ENCODE measurements at places on chromosomes 16 and 17. TPM values are rescaled to one million over a fixed set of nuclear protein-coding genes. Genes with fewer than 3 reads are reported as not detected.

The SLC16A6 gene
- 8.1 TPM for total RNA-seq

The TMEM220 gene
- total RNA-seq: not detected

GRCh38 chr16:63921737-63922295 lies 1200.0 kb downstream of the CDH11 start:
- no peak for DNase-seq

DNA sequence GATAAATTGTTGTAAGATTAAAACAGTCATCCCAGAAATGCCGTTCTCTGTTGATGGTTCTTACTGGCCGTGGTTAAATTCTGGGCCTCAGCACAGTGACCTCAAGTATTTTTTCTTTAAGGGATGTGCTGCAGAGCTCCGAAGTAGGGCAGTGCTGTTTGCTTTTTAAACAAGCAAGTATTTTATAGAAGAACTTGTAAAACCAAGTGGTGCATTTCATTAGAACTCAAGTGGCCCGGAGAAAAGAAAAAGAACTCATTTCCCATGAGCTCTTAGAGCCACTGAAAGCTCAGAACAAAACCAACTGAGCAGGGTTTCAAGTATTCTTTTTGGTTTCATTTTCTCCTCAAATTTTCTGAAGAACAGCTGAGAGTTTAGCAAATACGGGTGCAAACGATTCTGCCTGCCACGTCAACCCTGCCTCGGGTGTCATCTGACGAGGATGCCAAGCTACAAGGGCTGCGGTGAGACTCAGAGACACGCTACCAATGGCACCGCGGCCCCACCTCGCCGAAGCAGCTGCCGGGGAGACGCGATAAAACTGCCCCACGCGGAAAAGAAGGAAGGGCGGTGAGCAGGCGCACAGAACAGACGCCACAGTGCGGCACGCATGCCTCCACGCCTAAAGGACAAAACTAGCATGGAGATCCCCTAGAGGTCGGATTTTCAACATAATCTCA lies 6.3 kb downstream of the LMF1 start:
- DNase-seq: no peak

The FAM20A gene
- total RNA-seq: not detected

- no peak for DNase-seq
These were observed 173.5 kb downstream of the C16orf95 start for GRCh38 chr16:87143661-87144121.

- DNase-seq: no peak
These were observed 41.4 kb downstream of the RPH3AL start for GRCh38 chr17:311119-311782.

The CTRB2 gene
- total RNA-seq: 8.9 TPM
